ENCODE measurements at places on chromosomes 13 and 19.

GRCh38 chr19:44879309-44880065 is 11.6 kb upstream of the TOMM40 start:
- no peaks in the 10 kb centered on the region for H3K4me1 ChIP-seq
- H3K27me3 ChIP-seq: no peaks in the 10 kb centered on the region
- H3K36me3 ChIP-seq: no peaks in the 10 kb centered on the region
- no peak overlapping the region for H3K4me3 ChIP-seq
- no peak overlapping the region for H3K27ac ChIP-seq
- no peak for DNase-seq

DNA sequence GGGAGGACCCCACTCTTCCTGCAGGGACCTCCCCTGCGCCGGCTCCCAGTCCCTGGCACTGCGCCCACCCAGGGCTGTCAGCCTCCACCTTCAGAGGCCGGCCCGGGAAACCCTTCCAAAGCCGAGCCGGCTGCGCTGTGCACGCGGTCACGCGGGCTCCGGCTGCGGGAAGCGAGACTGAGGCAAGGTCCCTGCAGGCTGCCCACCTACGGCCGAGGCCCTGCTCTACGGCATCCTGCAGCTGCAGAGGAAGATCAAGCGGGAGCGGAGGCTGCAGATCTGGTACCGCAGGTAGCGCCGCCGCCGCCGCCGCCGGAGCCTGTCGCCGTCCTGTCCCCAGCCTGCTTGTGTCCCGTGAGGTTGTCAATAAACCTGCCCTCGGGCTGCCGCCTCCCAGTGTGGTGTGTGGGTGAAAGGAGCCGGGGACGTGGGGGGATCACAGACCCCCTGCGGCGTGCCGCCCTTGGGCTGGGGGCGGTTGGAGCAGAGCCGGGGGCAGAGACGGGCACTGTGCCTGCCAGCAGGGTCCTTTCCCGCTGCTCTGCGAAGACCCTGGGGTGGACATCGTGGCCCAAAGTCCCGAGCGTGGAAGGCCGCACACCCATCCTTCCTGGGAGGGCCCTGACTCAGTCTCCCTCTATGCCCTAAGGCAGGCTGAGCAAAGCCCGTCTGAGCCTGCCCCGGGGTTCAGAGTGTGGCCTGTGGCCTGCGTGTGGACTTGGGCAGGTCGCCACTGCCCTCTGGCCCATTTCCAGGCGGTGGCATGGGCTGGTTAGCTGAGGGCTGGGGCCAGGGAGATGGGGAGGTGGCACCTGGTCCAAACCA is 5.9 kb downstream of the GAMT start:
- H3K4me3 ChIP-seq: no peak overlapping the region
- no peak for DNase-seq
- H3K4me1 ChIP-seq: no peaks in the 10 kb centered on the region
- no peaks in the 10 kb centered on the region for H3K27me3 ChIP-seq
- no peak overlapping the region for H3K27ac ChIP-seq

DNA sequence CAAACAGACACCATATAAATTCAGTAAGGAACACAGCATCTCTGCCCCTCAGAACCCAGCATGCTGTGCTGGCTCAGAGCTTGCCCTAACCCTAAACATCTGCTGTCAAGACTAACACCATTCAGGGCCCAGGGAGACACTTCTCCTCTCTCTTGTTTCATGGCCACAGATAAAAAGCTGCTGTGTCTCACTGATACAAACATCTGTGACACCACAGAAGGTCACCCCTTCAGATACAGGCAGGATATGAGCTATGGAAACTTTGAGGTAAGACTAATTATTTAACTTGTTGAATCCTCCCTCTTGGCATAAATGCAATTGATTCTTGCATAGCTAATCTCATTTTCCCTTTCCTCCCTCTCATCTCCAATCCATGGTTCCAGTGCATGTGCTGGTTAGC is 61.6 kb upstream of the GPR12 start:
- H3K36me3 ChIP-seq: no peaks in the 10 kb centered on the region
- H3K4me1 ChIP-seq: no peaks in the 10 kb centered on the region
- no peaks in the 10 kb centered on the region for H3K27me3 ChIP-seq
- no peak for DNase-seq
- H3K27ac ChIP-seq: no peak overlapping the region

DNA sequence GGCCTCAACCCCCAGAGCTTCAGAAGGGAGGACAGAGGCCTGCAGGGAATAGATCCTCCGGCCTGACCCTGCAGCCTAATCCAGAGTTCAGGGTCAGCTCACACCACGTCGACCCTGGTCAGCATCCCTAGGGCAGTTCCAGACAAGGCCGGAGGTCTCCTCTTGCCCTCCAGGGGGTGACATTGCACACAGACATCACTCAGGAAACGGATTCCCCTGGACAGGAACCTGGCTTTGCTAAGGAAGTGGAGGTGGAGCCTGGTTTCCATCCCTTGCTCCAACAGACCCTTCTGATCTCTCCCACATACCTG is 969 bp upstream of the CEACAM5 start:
- H3K27ac ChIP-seq: no peak overlapping the region
- no peak for DNase-seq
- H3K4me3 ChIP-seq: no peak overlapping the region
- no peaks in the 10 kb centered on the region for H3K4me1 ChIP-seq
- no peaks in the 10 kb centered on the region for H3K36me3 ChIP-seq

GRCh38 chr19:3573858-3574637 is 1.3 kb downstream of the HMG20B start:
- H3K4me1 ChIP-seq: peaks cover 13% of the 10 kb centered on the region
- H3K36me3 ChIP-seq: peaks cover 4% of the 10 kb centered on the region
- no peaks in the 10 kb centered on the region for H3K27me3 ChIP-seq

- no peak for DNase-seq
- peaks cover under 1% of the 10 kb centered on the region for H3K4me1 ChIP-seq
- H3K27ac ChIP-seq: no peak overlapping the region
- H3K36me3 ChIP-seq: no peaks in the 10 kb centered on the region
Measured at GRCh38 chr13:48647625-48648024, 6.1 kb upstream of the CYSLTR2 start.

DNA sequence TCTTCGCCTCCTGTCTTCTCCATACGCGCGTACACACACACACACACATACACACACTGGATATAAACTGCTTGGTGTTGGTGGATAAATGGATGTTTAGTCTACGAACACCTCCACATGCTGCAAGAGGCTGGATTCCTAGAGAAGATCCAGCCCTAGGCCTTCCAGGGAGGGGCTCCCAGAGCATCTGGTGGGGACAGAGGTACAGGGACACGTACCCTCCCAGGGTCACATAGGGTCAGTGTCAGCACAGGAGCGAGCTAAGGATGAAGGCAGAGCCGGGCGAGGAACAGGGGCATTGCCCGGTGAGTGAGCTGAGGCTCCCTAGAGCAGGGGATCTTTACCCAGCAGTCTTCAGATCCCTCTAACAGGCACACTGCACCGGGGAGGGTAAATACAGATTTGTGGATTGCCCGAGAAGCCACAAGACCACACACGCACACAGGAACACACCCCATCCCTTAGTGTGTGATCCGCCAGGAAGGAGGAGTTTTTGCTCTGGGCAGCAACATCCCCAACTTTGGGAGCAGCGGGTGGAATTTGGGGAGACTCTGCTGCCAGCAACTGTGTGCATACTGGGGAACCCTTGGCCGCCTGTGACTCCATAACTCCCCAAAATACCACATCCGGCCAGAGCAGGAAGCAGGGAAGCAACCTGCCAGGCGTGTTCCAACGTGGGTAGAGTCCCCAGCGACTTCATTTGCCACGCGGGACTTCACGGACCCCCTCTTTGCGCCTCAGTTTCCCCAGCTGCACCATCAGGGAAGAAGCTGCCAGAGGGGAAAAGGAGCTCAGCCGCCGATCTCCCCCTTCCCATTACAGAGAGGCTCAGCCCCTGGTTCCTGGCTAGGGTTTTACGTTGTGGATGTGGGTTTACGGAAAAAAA is 5.8 kb upstream of the TLE2 start:
- peak; percentile 43 for DNase-seq
- H3K4me3 ChIP-seq: peak overlapping the region; percentile 95
- no peaks in the 10 kb centered on the region for H3K27me3 ChIP-seq
- peaks cover 16% of the 10 kb centered on the region for H3K4me1 ChIP-seq
- peak overlapping the region; percentile 76 for H3K27ac ChIP-seq

DNA sequence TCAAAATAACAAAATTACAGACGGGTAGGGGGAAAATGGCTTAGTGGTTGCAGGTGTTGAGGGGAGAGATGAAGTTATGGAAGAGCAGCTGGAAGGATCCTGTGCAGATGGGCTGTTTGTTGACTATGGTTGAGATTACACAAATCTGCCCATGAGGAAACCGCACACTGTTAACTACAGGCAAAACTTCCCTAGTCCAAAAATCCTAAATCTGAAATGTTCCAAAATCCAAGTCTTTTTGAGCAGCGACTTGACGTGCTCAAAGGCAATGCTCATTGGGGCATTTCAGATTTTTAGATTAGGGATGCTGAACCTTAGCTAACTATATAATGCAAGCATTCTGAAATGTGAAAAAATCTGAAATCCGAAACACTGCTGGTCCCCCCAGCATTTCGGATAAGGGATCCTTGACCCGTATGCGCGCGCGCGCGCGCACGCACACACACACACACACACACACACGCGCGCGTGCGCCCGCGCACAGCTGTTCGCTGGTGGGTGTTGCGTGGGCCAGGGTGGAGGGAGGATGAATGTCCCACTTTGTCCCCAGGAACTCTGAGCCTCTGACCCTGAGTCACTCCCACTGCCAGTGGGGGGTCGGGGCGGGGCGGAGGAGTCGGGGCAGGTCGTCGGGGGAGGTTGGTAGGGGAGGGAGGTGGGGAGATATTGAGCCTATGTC is 6.8 kb downstream of the F2RL3 start:
- H3K27me3 ChIP-seq: no peaks in the 10 kb centered on the region
- no peaks in the 10 kb centered on the region for H3K36me3 ChIP-seq
- no peak overlapping the region for H3K4me3 ChIP-seq
- H3K27ac ChIP-seq: no peak overlapping the region
- DNase-seq: no peak
- H3K4me1 ChIP-seq: peaks cover 5% of the 10 kb centered on the region

- no peak for DNase-seq
- no peaks in the 10 kb centered on the region for H3K36me3 ChIP-seq
- H3K27ac ChIP-seq: no peak overlapping the region
- H3K27me3 ChIP-seq: peaks cover 11% of the 10 kb centered on the region
- no peak overlapping the region for H3K4me3 ChIP-seq
Measured at GRCh38 chr19:1668486-1669270, 16.3 kb upstream of the TCF3 start.

DNA sequence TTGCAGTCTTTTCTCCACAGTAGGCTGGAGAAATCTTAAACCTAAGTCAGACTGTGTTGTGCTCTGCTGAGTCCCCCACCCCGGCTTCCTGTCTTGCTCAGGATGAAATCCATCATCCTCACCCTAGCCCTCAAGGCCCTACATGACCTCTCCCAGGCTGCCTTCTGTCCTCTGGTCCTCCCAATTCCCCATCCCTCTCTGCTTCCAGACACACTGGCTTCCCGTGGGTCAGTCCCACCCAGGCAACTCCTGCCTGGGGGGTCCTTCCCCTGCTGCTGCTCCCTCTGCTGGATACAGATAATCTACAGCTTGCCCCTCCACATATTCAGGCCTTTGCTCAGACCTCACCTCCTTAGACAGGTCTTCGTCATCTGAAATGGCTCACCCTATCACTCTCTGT is 18.4 kb upstream of the CBY2 start:
- no peak overlapping the region for H3K4me3 ChIP-seq
- no peak overlapping the region for H3K27ac ChIP-seq
- no peak for DNase-seq
- no peaks in the 10 kb centered on the region for H3K27me3 ChIP-seq

GRCh38 chr13:96089749-96090239 is at the start of gene HS6ST3:
HS6ST3 (plus strand) TSS chr13:96090107.
- H3K36me3 ChIP-seq: no peaks in the 10 kb centered on the region
- no peak for DNase-seq
- H3K4me1 ChIP-seq: no peaks in the 10 kb centered on the region
- H3K27me3 ChIP-seq: peaks cover 10% of the 10 kb centered on the region
- H3K4me3 ChIP-seq: no peak within 1 kb of the TSS

- no peaks in the 10 kb centered on the region for H3K4me1 ChIP-seq
- H3K27me3 ChIP-seq: no peaks in the 10 kb centered on the region
- H3K27ac ChIP-seq: no peak overlapping the region
- H3K36me3 ChIP-seq: no peaks in the 10 kb centered on the region
Measured at GRCh38 chr13:42808341-42808940, 27.1 kb downstream of the FAM216B start.

- no peaks in the 10 kb centered on the region for H3K36me3 ChIP-seq
- H3K27ac ChIP-seq: no peak overlapping the region
- H3K4me3 ChIP-seq: no peak overlapping the region
- no peaks in the 10 kb centered on the region for H3K27me3 ChIP-seq
Measured at GRCh38 chr13:22175815-22176214, 504.9 kb downstream of the FGF9 start.

GRCh38 chr19:55676889-55677505 is 2.0 kb downstream of the EPN1 start:
- H3K4me1 ChIP-seq: peaks cover 26% of the 10 kb centered on the region
- H3K36me3 ChIP-seq: no peaks in the 10 kb centered on the region
- H3K27ac ChIP-seq: peak overlapping the region; percentile 84
- no peak overlapping the region for H3K4me3 ChIP-seq

DNA sequence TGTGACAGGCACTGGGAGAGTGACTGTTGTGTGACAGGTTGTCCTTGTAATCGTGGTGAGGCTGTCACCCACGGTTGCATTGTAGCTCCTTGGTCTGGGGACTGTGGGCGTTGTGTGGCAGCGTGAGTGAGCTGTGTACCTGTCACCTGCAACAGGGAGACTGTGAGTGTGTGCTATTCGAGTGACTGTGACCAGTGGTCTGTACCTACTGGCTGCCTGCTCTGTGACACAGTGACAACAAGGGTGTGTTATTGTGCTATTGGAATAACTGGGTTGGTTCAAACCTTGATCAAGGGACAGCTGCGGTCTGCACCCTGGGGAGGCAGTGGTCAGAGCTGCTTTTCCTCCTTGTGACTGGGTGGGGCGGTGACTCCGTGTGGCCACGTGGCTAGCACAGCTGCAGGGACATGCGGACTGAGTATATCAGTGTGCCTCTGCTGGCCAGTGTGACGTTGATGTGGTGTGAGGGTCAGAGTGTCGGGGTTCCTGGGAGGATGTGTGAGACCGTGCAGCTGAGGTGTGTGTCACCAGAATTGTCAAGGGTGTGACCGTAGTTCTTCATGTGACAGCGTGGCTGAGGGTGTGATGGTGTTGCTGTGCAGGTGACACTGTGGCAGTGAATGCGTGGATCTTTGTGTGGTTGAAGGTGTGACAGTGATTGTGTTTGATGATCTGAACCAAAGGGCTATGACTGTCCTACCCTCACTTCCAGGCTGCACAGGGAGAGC is 10.1 kb upstream of the NFIX start:
- H3K27me3 ChIP-seq: no peaks in the 10 kb centered on the region
- H3K4me3 ChIP-seq: no peak overlapping the region
- H3K36me3 ChIP-seq: no peaks in the 10 kb centered on the region

GRCh38 chr13:35838356-35838755 is 292.8 kb downstream of the DCLK1 start:
- no peak for DNase-seq
- H3K4me1 ChIP-seq: no peaks in the 10 kb centered on the region
- H3K27ac ChIP-seq: no peak overlapping the region
- no peaks in the 10 kb centered on the region for H3K27me3 ChIP-seq
- H3K36me3 ChIP-seq: no peaks in the 10 kb centered on the region

GRCh38 chr19:38293281-38293680 is 10.8 kb upstream of the C19orf33 start:
- H3K27ac ChIP-seq: no peak overlapping the region
- H3K4me3 ChIP-seq: no peak overlapping the region
- H3K36me3 ChIP-seq: no peaks in the 10 kb centered on the region

Data from naive thymus-derived CD4-positive, alpha-beta T cell (primary cell).